Suppressor macrophage (primary cell): ENCODE measurements at places on chromosomes 13 and 19.

DNA sequence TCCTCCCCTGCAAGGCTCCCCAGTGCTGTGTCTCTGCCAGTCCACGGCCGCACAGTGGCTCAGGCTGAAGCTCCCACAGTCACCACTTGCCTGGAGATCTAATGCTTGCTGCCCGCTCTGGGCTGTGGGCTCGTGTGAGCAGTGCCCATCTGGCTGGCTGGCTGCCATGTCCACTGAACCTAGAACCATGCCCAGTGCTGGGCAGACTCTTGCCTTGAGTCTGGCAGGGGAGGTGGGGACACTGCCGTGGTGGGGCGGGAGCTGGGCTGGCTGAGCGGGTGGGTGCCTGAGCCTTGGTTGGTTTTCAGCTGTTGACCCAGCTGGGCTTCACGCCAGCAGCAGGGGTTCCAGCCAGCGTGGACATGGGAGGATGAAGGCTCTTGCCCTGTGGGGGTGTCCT lies 52.3 kb downstream of the CRTC1 start:
- no peak for DNase-seq

DNA sequence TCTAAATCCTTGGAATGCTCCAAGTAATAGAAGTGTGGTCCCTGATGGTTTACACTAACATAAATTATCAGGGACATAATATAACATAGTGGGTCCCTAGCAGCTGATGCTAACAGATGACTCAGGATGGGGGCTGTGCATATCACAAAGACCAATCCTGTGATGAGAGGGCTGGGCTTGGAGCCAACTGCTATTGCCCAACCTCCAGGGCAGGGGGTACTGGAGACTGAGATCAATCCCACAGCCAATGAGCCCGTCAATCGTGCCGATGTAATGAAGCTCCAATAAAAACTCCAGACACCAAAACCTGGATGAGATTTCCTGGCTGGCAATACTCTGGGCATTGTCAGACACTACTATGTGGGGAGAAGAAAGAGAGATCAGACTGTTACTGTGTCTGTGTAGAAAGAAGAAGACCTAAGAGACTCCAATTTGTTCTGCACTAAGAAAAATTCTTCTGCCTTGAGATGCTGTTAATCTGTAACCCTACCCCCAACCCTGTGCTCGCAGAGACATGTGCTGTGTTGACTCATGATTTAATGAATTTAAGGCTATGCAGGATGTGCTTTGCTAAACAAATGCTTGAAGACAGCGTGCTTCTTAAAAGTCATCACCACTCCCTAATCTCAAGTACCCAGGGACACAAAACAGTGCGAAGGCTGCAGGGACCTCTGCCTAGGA lies 33.4 kb downstream of the ABCC4 start:
- DNase-seq = no peak

DNA sequence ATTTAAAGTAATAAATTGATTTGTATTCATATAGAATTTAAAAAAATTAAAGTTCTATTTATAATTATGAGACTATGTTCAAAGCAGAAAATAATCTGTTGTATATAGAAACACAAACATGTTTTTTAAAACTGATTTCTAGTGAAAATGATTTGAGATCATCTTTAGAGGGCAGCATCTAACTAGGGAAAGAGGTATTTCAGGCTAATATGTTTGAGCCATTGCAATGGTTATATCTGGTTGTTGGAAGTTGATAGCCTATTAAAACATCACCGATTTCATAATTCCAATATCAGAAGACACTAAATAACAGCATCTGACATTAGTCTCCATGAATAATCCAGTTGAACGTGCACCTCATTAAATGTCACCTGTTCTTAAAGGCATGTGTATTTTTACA lies 79.8 kb upstream of the SLITRK6 start:
- DNase-seq = no peak

DNA sequence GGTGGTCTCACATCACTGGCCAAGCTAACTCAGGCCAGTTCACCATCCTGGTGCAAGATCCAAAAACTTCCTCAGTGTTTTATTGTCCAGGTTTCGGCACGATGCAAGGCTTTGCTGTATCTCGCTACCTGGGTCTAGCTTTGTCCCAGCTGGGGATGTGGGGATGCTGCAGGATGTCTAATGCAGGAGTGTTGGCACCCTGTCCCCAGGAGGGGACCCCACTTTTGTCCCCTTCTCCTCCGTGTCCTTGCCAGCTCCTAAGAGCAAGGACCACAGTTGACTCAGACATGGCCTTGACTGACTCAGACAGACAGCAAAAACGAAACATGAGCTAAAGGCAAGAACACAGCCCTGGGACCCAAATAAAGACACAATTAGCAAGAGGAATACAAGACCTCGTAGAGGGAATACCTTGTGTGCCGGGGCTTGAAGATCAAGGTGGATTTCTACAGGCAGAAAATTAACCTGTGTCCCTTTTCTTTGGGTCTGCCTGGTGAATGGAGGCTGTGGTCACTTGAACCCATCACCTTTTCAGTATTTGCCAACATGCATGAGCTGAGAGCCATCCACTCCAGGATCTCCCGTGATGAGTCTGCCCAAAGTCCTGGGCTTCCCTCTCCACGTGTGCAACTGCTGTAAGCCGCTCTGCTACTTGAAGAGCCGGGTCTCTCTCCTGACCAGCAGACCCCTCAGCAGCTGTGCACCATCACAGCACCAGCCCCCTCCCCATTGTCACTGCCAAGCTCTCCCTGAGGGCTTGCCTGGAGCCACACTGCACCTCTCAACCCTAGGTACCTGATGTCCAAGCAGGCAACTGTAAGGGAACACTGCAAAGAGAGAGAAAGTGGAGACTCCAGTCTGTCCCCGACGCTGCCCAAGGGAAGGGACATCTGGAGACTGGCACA lies 149.5 kb upstream of the ZNF507 start:
- no peak for DNase-seq

DNA sequence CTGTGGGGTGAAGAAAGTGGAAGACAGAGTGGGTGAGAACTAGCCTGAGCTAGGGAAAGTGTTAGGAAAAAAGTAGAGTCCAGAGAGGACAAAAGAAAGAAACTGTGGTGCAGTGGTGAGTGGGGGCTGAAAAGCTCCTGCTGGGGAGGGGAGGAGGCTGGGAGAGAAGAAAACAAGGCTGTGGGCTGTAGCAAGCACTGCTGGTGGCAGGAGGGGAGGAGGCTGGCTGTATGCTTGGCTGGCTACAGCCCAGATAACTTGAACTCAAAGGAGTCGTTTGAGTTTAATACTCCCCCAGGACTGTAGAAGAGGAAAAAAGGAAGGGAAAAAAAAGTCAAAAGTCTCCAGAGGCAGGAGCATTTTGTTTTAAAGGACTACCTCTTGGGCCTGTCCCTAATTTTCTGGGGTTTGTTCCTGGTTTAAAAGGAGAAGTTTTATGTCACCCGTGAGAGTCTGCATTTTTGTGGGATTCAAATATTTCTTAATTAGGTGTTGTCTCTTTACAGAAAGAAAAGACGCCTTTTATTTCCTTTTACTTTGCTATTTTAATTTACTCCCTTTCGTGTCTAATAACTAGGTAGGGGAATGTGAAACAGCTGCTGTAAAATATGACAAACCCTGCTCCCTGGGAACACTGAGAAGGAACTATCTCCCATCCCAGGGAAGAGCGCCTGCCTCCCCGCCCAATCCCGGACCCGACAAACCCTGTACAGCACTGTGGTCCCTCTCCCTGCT lies 21.7 kb downstream of the ZIC5 start:
- no peak for DNase-seq

- peak; percentile 73 for DNase-seq
Observed at GRCh38 chr19:46551164-46551563, 50.0 kb upstream of the CALM3 start.

DNA sequence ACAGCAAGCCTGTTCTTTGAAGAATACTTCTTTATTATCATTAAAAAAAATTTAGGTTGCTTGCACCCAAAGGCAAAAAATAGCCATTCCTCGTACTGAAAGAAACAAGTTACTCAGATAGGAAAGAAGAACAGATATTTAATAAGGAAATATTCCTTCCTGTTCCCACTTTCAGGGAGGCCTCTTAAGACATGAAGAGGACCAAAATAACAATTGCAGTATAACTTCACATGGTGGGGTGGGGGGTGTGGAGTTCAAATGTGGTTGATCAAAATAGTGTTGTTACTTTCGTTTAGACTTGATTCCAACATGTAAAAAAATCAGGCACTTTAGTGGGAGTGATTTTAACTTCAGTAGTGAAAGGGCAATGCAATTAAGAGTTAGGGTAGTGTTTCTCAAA lies 3.6 kb downstream of the RGCC start:
- DNase-seq = peak; percentile 33

- peak; percentile 44 for DNase-seq
Observed at GRCh38 chr13:60448907-60449510, 52.0 kb downstream of the TDRD3 start.

DNA sequence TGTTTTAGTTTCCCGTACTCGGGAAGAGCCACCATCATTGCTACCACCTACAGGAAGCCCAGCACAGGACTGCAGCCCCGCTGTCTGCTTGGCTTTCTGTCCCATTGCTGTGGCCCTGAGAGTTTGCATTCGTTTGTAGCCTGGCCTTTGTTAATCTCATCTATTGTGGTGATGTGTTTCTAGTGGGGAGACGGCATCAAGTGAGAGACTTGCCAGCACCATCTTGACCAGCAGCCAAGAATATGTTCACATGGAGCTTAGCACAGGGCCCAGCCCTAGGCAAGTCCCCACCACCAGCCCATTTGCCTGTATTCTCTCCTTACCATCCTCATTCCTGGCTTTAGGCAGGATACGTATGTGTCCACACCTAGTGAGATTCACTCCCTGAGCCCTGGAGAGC lies 17.3 kb upstream of the OVOL3 start:
- no peak for DNase-seq

- no peak for DNase-seq
Observed at GRCh38 chr13:96252903-96253302, 163.0 kb downstream of the HS6ST3 start.

DNA sequence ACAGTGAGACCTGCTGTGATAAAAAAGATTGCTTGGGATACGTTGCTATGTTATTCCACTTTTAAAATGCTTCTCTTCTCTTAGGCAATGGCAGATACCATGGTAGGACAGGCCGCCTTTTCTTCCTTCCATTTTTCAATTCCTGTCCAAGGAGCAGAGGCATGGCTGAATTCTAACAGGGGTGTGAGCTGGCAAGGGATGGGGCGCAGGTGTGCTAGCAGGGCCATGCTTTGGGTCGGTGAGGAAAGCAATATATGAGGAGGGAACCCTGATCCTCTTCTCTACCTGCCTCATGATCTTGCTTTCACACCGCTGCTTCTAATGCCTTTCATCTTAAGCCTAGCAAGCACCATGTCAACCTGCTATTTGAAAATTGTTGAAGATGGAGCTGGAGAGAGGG lies 225.0 kb downstream of the KATNAL1 start:
- DNase-seq = no peak

DNA sequence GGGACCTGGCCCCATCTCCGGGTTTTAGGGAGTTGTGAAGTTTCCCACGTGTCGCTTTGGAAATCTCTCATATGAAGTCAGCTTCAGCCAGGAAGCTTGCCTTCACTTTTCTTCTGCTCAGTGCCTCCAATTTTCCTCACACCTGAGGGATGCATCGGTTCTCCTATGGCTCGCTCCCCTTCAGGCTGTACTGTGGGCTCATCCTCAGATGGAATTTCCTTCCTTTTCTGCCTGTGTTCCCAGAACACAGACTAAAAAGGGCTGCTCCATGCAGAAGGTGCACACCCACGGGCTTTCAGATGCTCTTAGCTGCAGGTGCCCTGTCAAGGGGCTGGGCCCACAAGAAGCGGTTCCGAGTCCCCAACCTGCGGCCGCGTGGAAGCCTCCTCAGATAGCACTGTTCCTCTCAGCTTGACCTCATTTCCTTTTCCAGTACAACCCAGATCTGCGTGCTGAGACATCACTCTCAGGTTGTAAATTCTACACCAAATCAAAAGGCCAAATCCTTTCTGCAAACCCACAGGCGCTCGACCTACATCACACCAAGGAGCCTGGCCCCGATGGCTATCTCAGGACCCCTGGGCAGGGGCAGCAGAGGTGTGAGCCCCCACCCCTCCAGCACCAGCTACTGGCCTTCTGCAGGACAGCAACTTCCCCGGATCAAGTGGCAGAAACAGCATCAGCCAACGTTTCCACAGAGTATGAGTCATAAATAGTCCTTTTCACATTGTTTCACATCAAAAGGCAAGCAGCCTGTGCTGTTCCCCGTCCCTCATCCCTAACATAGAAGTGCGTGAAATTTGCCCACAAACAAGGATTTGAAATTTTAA lies 275.9 kb downstream of the ZNF536 start:
- no peak for DNase-seq

DNA sequence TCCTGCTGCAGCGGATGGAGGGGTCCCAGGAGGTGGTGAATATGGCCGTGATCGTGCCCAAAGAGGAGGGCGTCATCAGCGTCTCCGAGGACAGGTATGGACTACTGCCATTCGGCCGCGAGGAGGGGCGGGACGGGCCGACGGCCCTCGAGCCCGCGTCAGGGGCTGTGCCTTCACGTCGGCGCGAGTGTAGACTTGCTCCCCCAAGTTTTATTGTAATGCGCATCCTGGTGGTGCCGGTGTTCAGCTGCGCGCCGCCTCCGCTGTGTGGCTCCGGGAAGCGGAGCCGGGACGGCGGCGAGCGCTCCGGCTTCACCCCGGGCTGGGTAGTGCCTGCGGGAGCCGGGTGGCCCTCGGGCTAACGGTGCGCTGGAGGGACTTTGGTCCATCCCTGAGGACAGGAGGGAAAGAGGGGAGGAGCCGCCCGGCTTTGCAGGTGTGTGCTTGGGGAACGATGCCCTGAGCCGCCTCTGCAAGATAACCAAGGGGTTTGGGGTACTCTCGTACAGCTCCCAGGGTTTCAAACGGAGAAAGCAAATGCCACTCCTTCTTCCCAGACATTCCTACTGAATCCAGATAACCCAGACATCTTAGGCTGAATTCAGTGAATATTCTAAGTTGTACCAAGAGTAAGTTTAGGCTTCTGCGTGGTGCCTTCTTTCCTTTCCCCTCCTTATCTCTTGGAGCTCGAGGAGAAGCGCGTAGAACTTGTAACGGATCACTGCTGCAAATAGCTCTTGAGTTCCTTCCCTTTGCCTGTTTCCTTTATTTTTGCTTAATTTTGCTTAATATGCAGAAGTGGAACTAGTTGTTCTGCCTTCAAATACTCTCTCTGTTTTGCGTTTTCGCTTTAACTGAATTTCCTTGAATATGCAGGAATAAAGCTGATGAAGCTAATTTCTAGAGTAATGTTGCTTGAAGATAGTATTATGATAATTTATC lies 740 bp downstream of the WDFY2 start:
- peak; percentile 58 for DNase-seq

- no peak for DNase-seq
Observed at GRCh38 chr13:23516702-23517101, 53.5 kb upstream of the TNFRSF19 start.

- peak; percentile 88 for DNase-seq
Observed at GRCh38 chr19:51246164-51246552, 4.7 kb upstream of the SIGLECL1 start.
